ENCODE measurements at places on chromosomes 3 and 15.

- no peak for DNase-seq
Observed at GRCh38 chr3:190172751-190173150, 52.1 kb upstream of the P3H2 start.

GRCh38 chr15:90607361-90607760, 77.6 kb downstream of the CRTC3 start:
- no peak for DNase-seq

- no peak for DNase-seq
Observed at GRCh38 chr3:78268716-78269668, 1229.1 kb downstream of the ROBO2 start.

DNA sequence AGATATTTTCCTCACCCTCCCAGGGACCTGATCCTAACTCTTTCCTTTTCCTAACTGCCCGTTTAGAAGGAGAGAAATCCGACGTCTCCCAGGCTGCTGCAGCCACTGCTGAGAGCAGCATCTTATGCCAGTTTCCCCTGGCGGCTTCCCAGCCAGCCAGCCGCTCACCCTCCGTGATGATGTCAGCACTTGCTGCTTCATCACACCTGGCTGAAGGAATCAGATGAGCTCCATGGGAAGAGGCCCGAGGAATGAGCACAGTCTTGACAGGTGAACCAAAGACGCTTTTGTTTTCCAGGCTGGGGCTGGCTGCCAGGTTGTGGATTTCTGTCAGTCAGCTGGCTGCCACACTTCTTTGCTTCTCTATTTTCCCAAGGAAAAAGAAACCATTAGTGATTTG, 445.1 kb upstream of the RBMS3 start:
- DNase-seq, result no peak

DNA sequence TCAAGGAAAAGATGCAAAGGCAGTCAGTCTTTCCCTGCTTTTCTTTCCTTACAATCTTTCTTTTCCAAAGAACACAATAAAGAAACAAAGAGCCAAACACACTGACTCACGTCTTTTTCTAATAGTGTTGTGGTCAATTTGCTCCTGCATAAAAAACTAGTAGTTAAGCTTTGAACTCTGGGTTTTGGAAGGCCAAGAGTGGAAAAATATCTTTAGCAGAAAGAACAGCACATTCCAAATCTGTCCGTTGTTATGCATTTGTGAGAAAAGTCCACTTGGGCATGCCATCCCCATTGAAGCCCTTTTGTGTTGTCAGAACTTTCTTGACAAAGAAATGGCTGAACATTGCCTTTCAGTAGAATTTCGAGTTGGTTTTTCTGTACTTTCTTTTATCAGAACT, 18.2 kb downstream of the COL8A1 start:
- no peak for DNase-seq

- DNase-seq, result no peak
Observed at GRCh38 chr3:45969953-45970352, 25.7 kb downstream of the FYCO1 start.

DNA sequence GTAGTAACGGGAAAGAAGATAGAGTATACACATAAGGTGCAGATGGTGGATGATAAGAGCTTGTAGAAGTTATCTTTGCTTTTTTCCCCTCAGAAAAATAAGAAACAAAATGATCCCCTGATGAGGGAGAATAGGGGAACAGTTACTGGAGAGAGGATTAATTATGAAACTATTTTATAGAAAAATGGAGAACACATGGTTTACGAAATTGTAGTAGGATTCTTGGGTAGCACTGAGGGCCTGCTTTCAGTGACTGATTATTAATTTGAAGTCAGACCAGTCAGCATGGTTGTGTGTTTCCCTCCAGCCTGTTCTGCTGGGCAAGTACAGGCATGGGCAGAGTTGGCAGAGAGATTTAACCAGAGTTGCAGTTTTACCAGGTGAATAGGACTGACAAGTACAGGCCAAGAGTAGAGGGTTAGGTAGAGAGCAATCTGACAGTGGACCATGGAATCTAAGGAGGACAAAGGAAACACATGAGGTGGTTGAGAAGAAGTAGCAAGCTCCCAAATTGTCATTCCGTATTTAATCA, 5.9 kb downstream of the SLC49A4 start:
- DNase-seq, result no peak

- no peak for DNase-seq
Observed at GRCh38 chr3:18743761-18744160, 318.6 kb upstream of the SATB1 start.

DNA sequence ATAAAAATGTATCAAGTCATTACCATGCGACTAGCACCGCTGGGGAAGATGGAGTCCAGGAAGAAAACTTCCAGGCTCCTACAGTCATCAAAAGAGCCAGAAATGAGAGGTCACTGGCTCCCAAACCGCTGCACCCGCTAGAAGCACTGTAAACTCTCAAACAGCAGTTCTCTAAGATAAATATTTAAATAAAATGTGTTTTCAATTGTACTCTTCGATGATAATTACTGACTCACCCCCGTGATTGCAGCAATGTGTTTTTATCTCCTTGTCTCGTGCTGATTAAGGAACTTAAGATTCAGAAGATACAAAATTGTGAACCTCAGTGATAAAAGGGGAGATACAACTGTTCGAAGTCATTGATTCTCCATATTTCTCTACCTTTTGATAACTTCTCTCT, 45.8 kb upstream of the FOXP1 start:
- DNase-seq, result no peak

GRCh38 chr3:195443391-195443989, 670 bp upstream of the ACAP2 start:
- DNase-seq, result no peak

DNA sequence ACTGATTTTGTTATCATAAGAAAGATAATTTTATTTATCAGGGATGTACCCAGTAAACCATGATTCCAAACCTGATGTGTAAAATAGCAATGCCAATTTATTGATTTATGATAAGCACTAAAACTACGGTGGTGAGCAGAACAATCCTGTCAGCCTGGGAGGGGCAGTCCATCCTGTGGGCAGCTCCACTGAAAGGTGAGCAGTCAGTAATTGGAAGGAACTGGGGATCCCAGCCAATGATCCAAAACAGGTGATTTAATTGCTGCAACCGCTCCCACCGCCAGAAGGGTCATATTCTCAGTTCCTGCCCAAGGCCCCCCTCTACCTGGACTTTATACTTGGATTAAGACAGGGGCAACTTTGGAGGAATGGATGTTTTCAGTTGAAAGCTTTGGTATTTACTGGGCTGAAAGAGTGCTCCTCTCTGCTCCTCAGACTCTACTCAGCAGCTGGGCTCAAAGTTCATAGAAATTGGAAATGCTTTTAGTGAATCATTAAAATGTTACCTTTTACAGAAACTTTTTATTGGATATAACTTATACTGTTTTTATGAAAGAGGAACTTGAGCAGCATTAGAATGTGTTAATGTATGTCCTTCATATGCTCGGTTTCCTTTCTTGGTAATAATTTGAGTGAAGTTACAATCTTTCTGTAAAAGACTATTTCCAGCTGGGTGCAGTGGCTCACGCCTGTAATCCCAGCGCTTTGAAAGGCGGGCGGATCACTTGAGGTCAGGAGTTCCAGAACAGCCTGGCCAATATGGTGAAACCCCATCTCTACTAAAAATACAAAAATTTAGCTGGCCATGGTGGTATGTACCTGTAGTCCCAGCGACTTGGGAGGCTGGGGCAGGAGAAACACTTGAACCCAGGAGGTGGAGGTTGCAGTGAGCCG, 198.6 kb upstream of the IL12A start:
- DNase-seq, result no peak

DNA sequence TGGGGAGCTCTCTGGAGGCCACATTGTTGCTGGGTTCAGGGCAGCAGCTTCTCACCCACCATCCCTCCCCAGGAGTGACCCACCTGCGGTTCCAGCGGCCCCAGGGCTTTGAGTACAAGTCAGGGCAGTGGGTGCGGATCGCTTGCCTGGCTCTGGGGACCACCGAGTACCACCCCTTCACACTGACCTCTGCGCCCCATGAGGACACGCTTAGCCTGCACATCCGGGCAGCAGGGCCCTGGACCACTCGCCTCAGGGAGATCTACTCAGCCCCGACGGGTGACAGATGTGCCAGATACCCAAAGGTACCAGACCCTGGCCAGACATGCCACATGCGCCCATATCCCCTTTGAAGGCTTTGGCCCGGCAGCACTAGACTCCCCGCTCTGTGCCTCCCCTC, 26.1 kb downstream of the SHF start:
- DNase-seq, result no peak

DNA sequence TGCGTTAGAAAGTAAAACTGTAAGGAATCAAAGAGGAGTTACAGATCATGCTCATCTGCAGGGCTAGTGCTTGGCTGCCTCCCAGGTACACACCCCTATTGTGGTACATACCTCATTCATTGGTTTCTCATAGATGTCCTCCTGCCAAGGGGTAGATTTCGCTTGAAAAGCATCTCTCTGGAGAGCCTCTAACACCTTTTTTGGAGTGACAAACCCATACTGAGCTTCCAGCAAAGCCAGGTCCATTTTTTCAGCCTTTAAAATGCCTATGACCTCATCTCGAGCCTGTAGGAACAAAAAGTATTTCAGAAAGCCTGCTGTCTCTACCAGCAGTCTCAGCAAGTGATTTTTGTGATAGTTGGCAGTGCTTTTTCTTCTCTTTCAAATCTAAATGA, 112.1 kb downstream of the CMSS1 start:
- no peak for DNase-seq

DNA sequence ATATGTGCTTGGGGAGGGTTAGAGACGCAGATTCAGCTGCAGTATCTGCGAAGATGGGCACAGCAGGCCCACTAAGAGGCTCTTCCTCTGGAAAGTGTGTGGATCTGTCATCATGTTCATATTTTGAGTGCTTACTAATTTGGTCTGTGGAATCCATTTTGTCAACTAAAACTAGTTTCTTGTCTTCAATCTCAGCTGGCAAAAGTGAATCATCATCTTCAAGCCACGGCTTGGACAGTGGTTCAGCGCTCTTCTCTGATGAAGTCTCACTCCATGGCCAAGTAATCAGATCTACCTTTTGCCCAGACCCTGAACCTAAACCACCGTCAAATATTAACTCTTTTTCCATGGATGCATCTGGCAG, 76.2 kb downstream of the IMPG2 start:
- DNase-seq, result no peak

DNA sequence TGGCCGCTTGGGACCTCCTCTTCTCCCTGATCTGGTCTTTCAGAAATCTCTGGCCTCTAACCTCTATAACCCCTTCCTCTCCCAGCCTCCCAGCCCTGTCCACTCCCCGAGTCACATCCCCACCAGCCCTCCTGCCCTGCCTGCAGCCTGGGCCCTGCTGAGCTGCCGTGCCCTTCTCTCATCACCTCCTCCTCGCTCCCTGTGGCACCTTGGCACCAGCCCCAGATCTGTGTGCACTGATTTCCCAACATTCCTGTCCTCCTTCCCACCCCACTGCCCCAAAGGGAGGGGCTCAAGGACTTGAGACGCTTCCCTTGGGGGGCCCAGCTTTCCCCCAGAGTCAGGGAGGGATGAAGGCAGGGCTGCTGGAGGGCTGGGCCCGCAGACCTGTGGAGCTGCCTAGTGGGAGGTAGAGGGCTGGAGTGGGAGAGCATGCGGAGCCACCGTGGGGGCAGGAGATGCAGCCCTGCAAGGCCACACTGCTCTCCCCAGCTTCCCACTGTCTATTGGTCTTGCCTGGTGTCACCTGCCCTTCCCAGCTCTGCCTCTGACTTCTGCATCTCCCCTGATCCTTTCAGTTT, 42.7 kb downstream of the EXOG start:
- no peak for DNase-seq

GRCh38 chr3:31416980-31417379, 115.7 kb upstream of the STT3B start:
- DNase-seq, result no peak

DNA sequence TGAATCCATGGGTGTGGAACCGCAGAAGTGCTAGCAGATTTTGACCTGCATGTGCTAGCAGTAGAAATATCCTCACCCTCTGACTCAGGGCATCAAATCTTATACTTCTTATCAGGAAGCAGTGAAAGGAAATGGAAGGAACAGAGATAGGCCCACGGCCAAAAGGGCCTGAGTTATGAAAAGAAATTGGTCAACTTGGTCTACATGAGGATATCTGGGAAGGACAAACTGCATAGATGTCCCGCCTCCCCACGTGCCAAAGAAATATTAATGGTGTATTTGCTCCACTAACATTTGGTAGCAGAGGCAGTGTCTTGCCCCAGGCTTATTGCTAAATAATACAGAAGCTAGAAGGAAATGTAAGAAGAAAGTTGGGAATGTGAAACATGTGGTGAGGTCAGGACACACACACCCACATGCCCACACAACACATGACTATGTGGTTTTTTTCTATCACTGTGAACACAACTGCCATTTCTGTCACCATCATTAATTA, 93.6 kb upstream of the COL8A1 start:
- DNase-seq, result no peak

GRCh38 chr3:143210141-143210540, 90.6 kb downstream of the CHST2 start:
- DNase-seq, result no peak

DNA sequence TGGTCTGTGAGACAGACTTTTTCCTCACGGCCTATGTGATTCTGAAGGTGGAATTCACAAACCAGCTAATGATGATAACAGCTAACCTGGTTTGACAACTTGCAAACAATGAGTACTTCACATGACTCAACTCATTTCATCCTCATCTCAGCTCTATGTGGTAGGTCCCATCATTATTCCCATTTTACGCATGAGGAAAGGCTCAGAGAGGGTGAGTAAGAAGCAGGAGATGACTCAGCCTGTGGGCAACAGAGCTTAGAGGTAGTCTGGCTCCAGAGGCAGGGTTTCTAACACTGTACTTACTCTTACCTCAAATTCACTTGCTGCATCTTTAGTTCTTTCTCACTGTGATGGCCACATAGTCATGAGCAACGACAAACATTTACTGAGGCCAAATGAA, 25.8 kb upstream of the PSMD6 start:
- no peak for DNase-seq

DNA sequence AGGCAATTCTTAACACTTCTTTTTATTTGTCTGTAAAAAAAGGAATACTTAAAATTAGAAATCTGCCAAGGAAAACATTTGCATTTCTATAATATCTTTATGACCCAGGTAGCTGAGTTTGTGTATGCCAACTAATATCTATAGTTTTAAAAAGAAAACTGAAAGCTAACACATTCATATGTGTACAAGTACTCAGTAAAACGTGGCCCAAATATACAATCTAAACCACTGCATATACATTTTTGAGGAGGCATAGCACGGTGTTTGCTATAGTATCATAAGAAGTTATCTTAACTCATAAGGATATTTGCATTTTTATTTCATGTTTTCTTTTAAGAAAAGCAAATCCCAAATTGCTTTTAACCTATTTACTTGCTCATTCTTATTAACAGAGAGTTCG, 172.7 kb downstream of the ZBTB20 start:
- DNase-seq, result no peak

DNA sequence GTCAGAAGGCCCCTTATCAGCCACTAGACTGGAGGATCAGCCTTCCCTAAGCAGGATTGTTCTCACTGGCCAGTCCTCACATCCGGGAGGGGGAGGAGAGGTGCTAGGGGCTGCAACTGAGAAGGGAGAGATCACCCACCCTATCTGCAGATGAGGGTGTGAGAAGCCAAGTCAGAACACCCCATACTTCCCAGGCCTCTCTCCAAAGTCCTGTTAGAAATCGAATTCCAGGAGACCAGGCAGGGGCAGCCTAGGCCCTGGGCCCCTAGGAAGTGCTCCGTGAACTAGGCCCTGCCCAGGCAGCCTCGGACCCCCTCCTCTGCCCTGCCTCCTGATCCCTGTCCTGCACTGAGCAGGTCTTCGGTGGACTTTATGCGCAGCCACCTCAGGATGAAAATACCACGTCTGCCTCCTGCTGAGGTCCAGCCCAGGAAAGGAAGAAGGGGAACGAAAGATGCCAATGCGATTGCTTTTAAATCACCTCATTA, 933 bp downstream of the DZIP1L start:
- no peak for DNase-seq

- DNase-seq, result no peak
Observed at GRCh38 chr3:104353951-104354350, 1012.8 kb upstream of the ALCAM start.
